ENCODE measurements at places on chromosomes 6 and 20. TPM values are rescaled to one million over a fixed set of nuclear protein-coding genes. Genes with fewer than 3 reads are reported as not detected.

Gene RAE1
- 22.4 TPM for total RNA-seq

Gene CRISP3
- total RNA-seq: not detected

Gene RPN2
- 241 TPM for total RNA-seq

Gene MMP24
- total RNA-seq: 1.4 TPM

Gene ULBP2
- 0.69 TPM for total RNA-seq

Gene RUNX2
- 4.0 TPM for total RNA-seq

Gene SLC18B1
- total RNA-seq: 8.7 TPM

Gene CLDN20
- not detected for total RNA-seq

Gene OSTM1
- 99.5 TPM for total RNA-seq

Gene TRAPPC3L
- 0.57 TPM for total RNA-seq

GRCh38 chr6:7324520-7324919 is 11.5 kb upstream of the SSR1 start:
- peak; percentile 33 for DNase-seq

DNA sequence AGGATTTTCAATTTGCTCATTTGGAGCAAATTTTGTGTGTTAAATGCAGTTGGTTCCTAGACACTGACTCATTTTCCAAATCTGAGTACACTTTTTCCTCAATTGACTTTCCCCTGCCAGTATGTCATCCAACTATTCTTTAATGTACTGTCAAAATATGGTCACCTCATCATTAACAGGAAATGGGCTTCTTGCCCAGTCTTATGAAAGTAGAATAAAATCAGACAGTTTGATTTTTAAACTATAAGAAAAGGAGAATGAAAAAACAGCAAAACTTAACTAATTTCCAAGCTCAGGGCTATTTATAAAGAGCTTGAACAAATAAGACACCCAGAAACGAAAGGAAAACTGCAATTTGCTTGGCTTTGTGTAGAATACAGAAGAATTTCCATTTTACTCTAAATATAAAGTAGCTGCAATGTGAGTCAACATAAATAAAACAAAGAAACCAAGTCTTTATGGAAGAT is 43.7 kb upstream of the RAB23 start:
- no peak for DNase-seq

DNA sequence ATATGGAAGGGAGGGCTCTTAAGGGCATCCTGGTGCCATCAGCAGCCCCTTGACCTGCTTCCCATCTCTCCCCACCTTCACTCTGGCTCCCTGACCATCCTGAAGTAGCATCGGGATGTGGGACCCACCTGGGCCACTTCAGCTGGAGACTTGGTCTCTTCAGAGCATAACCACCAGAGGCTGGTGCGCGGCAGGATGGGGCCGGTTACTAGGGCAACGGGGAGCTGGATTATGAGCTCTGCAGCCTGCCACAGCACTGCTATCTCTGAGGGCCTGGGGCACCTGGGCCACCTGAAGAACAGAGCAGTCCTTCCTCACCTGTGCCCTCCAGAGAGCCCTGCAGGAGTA is 79.7 kb downstream of the SYNJ2 start:
- no peak for DNase-seq

DNA sequence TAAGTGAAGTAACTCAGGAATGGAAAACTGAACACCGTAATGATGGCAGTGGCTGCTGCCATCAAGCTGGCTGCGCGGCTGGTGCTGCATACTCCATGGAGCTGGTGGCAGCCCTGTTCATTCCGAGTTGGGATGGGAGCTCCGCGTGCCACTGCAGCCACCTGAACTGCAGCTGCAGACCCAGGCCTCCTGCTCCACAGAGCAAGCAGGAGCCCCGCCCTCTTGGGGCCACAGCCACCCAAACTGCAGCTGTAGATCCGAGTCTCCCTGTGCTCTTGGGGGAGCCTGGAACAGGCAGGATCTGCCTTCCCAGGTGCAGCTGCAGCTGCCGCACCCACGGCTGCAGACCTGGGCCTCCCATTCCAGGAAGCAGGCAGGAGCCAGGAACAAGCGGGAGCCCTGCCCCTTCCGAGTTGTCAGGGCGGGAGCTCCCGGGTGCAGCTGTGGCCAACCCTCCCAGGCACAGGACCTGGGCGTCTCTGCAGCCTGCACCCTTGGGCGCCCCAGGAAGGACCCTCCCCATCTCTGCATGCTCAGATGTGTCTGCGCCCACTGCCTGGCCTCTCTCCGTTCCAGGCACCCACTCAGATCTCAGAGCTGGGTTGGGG is 120.2 kb downstream of the GMPR start:
- DNase-seq: no peak

- no peak for DNase-seq
These were observed 6.2 kb downstream of the SAPCD1 start for GRCh38 chr6:31768363-31769257.

- DNase-seq: no peak
These were observed 270.6 kb downstream of the PRL start for GRCh38 chr6:22026164-22026678.

GRCh38 chr6:31354864-31355582 is 2.0 kb downstream of the HLA-B start:
- no peak for DNase-seq

- no peak for DNase-seq
These were observed 76.3 kb downstream of the SYCP2L start for GRCh38 chr6:10963113-10963512.

DNA sequence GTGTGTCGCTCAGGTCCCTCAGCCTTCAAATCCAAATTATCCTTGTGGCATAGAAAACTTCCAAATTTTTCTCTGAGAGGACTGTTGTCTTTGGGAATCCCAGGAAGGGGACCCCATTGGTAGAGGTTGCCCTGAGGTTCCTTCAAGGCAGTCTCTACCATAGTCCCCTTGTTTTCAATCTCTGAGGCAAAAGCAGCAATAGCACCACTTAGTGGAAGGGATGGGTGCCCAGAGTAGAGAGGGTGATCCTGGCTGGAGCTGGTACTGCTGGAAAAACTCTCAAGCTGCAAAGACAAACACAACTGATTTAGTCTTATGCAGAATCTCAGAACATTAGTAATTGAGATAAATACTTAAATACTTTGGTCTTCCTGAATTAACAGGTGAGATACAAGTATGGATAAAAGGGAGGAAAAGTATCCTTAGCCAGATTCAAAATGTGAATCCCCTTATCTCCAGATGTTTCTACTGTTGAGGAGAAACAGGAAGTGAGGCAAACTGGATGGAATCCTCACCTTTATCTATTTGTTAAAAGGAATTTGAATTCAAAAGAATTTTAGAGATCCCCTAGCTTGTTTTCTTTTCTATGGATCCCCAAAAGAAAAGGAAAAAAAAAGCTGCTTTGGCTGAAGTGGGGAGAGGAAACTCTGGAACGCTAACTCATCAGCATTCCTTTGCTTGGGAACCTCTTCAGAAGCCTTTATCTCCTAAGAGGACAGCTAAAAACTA is 13.4 kb downstream of the ZNF318 start:
- no peak for DNase-seq

- no peak for DNase-seq
These were observed 28.2 kb upstream of the ARMC2 start for GRCh38 chr6:108820006-108820405.

DNA sequence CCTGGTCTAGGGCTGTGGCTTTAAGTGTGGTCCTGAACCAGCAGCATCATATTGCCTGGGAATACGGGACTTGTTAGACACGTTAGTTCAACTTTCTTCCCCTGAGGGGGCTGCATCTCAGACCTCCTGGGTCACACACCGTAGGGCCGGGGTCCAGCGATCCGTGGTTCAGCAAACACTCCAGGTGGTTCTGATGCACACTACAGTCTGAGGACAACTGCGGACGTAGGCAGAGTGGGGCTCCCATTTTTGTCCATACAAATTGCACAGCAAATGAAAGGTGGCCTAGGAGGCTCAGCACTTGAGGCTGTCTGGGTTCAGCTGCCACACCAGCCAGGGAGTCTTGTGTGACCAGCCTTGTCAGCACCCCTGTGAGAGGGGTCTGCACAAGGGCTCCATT is 233.1 kb downstream of the QKI start:
- no peak for DNase-seq

DNA sequence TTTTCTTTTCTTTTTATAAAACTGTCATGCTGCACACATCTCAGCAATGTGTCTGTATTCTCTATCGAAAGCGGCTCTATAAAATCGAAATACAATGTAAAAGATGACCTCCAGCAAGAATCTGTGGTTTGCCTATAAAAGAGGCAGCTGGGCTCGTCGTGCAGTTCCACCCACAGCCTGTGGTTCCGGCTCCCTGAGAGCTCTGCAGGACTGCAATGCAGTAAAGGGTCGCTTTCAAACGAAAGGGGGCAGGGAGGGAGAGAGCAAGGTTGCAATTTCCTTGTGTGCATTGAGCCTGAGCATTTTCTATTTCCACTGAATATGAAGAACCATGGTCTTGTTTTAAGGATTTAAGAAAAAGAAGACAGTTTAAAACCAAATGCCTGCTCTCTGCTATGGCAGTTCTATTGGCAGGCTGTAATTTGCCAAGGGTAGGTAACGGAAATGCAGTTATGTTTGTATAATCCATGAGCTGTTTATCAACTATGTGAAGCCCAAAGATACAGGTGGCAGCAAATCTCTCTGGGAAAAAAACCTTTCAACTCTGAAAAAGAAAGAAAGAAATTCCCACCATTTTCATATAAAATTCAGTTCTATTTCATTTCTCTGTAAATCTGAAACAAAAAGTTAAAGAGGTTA is 236.5 kb downstream of the HACE1 start:
- DNase-seq: no peak

GRCh38 chr6:114936080-114936479 is 593.3 kb upstream of the HS3ST5 start:
- no peak for DNase-seq

- no peak for DNase-seq
These were observed 622.6 kb upstream of the PTCHD4 start for GRCh38 chr6:48733581-48733980.

- no peak for DNase-seq
These were observed 2.0 kb downstream of the PI3 start for GRCh38 chr20:45176526-45177267.

GRCh38 chr6:131876545-131876944 is 68.7 kb downstream of the ENPP1 start:
- no peak for DNase-seq

GRCh38 chr6:131685266-131685780 is 15.9 kb downstream of the OR2A4 start:
- no peak for DNase-seq

GRCh38 chr6:2854396-2854982 is 12.8 kb upstream of the SERPINB1 start:
- DNase-seq: peak; percentile 72

DNA sequence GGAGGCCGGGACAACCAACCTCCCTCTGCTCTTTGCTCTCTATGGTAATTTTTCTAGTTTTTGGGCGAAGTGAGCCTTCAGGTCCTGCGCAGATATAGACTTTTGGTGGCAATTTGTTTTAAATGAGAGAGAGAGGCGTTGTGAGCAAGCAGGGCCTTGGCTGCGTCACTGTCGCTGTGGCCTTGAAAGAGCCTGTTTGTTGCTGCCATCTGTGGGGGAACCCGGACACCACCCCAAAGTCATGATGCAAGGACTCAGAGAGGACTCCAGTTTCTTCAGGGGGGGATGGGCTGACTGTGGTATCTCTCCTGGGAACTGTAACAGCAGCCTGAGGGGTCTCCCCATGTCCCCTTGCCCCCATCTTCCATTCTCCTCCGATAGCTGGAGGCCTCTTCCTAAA is 462.7 kb upstream of the SULF2 start:
- peak; percentile 64 for DNase-seq

DNA sequence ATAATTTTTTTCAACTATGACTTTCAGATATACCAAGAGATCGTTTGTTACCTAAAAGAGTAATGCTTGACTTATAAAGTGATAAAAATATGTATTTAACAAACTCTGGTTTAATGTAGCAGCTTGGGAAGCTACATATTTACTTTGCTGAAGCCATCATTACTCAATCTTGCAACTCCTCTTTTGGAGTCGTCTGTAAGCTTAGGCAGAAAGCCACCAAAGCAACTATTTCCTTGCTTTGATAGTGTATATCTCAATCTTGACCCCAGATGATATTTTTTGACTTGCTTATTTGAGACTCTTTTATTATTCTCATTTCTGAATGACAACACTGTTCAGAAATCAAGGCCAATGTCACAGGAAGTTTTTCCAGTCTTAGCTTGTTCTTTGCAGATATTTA is 183.0 kb downstream of the SAMD5 start:
- no peak for DNase-seq

- DNase-seq: no peak
These were observed 74.3 kb downstream of the EFHC1 start for GRCh38 chr6:52494298-52495072.

- no peak for DNase-seq
These were observed 11.4 kb upstream of the TSPYL4 start for GRCh38 chr6:116265041-116265829.

GRCh38 chr6:111980971-111981840 is 72.7 kb upstream of the CCN6 start:
- peak; percentile 69 for DNase-seq

GRCh38 chr6:123808556-123808955 is 4.9 kb downstream of the NKAIN2 start:
- DNase-seq: no peak

- DNase-seq: peak; percentile 58
These were observed 989 bp downstream of the FITM2 start for GRCh38 chr20:44309763-44310663.

DNA sequence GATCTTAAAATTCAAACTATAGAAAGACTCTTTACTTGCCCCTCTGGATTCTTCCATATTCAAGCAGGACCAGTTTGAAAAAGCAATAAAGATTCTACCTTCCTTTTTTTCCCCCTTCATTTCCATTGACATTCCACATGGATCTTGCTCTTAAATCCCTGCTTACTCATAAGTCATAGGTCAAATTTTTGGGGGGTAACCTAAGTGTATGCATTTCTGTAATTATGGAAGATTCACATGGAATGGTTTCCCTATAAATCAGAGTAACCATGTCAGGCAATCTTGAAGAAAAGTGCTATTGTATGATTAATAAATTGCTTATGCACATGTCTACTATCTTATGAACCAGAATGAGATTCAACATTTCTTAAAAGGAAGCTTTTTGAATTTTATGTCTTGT is 551.0 kb downstream of the HAO1 start:
- no peak for DNase-seq

- no peak for DNase-seq
These were observed 16.3 kb downstream of the ZNF133 start for GRCh38 chr20:18304618-18305017.

GRCh38 chr6:29953001-29953441 is 10.7 kb downstream of the HLA-A start:
- no peak for DNase-seq

GRCh38 chr6:137863091-137863797 is 3.8 kb upstream of the TNFAIP3 start:
- no peak for DNase-seq

GRCh38 chr6:117142995-117143394 is 122.4 kb upstream of the VGLL2 start:
- DNase-seq: no peak

DNA sequence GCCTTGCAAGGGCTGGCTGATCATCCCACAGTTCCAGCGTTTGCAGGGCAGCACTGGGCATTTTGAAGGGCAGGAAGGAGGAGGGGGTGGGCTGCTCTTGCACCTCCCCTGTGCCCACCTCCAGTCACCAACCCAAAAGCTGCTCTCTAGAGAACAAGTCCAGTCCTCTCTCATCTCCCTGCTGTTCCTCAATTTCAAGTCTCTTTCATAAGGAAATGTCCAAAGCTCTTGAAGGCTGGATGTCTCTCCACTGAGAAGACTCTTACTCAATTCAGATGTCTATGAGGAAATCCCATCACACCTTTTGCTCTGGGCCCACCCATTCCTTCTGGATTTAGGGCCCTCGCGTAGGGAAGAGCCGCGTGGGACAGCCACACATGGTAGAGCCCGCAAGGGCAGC is 31.7 kb downstream of the WRNIP1 start:
- no peak for DNase-seq
